ENCODE measurements at places on chromosomes 16 and 17.
A peak's percentile ranks its signal among the peaks of the same experiment; 100 is the strongest.

DNA sequence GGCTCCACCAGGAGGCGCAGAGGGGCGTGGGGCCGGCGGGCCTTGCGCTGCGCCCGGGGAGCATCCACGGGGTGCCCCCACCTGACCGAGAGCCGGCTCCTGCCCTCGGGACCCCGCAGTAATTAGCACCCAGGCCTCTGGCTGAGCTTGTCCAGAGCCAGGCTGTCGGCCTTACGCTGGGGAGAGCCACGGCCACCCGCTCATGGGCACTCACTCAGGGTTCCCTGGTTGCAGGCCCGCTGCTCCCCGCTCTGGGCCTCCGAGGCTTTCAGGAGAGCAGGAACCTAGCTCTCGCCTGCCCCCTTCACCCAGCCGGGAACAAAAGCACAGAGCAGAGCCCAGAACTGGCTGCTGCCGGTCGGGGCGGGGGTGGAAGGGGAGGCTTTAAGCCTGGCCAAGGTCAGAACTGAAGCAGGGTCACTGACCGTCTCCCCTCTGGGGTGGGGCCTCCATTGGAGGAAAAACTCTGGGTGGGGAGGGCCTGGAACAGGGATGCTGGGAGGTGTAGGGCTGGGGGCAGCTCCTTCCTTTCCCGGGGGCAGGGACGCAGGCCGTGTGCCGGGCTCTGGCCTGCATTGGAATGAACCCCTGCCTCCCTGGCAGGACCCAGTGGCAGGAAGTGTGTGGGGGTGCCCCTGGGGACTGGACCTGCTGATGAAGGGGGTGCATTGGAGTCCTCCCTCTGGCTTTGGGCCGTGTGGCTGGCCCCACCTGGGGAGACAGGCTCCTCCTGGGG is 12.3 kb downstream of the GLIS2 start:
- peak; percentile 53 for DNase-seq

DNA sequence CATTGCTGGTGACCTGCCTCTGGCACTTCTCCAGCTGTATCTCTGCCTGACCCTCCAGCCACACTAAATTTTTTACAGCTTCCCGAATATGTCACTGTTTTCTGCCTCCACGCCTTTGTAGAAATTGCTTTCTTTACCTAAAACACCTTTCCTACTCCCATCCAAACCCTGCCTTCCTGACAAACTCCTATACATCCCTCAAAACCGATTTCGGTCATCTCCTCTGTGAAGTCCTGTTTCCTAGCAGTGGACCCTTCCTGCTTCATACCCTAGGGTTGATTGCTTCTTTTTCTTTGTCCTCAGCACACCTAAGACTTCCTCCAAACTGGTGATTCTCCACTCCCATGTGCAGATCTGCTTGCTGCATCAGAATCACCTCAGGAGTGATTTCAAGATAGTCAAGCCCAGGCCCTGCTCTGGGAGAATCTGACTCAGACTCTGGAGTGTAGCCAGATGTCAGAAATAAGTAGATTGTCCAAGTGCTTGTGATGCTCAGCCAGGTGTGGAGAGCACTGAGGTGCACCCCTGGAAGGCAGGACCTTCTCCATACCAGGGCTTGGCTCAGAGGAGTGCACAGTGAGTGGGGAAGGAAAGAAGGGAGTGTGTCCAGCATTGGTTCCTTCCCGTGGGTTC is 184.2 kb downstream of the COPRS start:
- DNase-seq, result no peak

DNA sequence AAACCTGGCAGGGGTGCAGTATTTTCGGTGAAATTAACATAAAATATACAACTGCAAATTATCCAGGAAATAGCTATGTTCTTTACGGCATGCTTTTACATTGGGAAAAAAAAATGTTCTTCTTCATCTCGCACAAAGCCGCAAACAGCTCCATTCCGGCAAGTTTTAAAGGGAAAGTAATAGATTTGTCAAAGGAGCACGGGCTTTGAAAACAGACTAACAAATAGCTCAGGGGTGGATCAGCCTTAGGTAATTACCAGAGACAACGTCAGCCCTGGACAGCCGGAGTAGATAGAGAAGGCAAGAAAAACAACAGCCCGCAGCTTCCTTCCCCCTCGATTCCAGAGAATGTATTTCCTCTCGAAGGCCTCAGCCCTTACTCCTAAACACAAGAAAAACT is 222.5 kb downstream of the C16orf78 start:
- no peak for DNase-seq

- DNase-seq, result no peak
Measured at GRCh38 chr17:9676820-9677310, 31.5 kb downstream of the USP43 start.

DNA sequence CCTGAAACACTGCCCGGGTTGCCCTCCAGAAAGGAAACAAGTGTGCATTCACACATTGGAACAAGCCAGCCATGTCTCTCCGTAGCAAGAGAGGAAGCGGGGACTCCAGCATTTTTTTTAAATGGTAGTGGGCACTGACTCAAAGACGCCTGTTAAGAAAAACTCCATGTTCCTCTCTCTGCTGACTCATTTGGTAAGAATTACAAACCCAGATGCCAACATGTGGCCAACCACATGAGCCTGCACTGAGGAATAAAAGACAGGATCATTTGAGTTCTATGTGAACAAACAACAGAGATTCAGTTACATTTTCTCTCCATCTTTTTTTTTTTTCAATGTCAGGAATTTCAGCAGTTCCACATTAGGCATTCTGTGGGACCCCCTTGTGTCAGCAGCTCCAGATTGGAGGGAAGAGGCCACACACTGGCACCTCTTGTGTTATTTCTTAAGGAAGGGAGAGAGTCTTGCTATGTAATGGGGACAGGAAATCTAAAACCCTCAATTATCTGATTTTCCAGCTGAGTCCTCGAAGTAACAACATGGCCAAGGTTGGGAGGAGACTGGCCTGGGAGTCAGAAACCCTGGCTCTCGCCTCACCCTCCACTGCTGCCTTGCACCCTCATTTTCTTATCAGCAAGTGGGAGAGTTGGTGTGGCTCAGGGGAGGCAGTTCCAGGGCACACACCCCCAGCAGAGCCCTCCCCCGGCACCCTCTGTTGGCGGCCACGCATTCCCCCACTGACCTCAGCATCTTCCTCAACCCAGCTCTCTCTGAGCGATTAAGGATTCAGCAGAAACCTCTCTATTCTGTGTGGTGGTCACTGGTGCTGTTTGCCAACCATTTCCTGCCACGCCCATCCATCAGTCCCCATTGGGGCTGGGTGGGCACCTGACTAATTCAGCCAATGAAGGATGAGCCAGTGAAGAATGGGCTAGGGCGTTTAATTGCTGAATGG is 173.0 kb downstream of the FOXL1 start:
- no peak for DNase-seq

DNA sequence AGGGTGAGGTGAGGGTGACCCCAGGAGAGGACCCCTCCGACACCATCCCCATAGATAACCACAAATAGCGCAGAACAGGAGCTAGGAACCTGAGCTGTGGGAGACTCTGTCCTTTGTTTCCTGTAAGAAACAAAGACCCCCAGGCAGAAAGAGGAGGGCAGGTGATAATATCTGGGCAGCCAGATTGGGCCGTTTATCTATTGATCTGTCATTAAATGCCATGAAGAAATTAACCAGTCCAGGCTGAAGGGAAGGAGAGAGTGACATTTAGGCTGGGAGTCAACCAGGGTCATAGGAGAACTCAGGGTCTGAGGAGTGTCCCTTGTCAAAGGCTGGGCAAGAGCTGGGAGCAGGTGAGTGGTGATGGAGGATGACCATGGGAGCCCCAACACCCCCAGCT is 157.8 kb downstream of the C16orf78 start:
- no peak for DNase-seq

GRCh38 chr16:20791923-20792612 is 14.2 kb downstream of the ERI2 start:
- DNase-seq, result no peak

GRCh38 chr17:61728297-61728836 is 135.0 kb downstream of the BRIP1 start:
- no peak for DNase-seq

GRCh38 chr17:76071531-76072147 is 678 bp downstream of the SRP68 start:
- no peak for DNase-seq

- no peak for DNase-seq
Measured at GRCh38 chr16:85584819-85585282, 28.3 kb upstream of the GSE1 start.

DNA sequence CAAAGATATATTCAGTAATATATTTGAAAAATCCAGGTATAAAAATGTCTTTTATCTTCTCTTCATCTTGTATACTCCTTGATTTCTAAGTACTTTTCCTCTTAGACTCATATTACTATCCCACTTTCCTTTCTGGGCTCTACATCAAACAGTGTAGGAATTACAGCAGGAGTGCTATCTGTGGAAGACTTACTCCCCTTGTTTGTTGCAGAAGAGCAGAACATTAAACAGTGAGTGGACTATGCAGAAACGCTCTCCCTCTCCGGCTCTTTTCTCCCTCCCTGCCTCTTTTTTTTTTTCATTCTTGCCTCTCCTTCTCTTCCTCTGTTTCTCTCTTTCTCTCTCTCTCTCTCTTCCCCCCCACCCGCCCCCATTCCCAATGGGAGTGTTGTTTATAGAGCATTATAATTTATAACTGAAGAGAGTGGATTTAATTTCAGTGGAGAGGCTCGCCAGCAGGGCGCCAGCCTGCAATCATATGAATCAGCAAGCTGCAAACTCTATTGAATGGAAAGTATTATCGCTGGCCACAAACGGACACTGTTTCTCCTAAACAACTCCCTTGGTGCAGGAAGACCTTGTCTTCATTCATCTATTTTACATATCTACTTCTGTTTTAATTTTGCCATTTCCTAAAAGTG is 242.3 kb upstream of the TBX2 start:
- no peak for DNase-seq

- no peak for DNase-seq
Measured at GRCh38 chr17:66310528-66311148, 8.2 kb downstream of the PRKCA start.

GRCh38 chr17:33082529-33083173 is 91.0 kb downstream of the SPACA3 start:
- DNase-seq, result no peak

GRCh38 chr17:48804936-48805411 is 12.1 kb downstream of the TTLL6 start:
- peak; percentile 56 for DNase-seq

- no peak for DNase-seq
Measured at GRCh38 chr17:9261081-9262012, 240.0 kb downstream of the NTN1 start.

DNA sequence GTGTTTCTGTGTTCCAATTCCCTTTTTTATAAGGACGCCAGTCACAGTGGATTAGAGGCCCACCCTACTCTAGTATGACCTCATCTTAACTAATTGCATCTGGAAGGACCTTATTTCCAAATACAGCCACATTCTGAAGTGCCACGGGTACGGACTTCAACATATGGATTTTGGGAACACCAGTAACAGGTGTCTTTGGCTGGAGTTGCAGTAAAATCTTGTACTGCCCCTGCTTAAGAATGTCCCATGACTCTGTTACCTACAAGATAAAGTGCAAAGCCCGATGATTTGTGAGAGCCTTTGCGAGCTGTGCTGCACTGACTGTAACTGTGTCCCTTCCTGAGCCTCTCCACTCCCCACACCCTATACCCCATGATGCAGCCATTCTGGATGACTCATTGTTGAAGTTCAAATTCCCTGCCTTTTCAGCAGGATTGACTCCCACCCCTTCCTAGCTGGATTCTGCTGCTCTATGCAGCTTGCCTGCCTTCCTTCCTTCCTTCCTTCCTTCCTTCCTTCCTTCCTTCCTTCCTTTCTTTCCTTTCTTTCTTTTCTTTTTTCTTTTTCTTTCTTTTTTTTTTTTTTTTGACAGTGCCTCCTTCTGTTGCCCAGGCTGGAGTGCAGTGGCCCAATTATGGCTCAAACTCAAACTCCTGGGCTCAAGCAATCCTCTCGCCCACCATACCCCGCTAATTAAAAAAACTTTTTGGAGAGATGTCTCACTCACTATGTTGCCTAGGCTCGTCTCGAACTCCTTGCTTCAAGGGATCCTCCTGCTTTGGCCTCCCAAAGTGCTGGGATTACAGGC is 2.1 kb downstream of the HCRT start:
- DNase-seq, result no peak

GRCh38 chr17:59503500-59503899 is 61.9 kb upstream of the DHX40 start:
- no peak for DNase-seq

DNA sequence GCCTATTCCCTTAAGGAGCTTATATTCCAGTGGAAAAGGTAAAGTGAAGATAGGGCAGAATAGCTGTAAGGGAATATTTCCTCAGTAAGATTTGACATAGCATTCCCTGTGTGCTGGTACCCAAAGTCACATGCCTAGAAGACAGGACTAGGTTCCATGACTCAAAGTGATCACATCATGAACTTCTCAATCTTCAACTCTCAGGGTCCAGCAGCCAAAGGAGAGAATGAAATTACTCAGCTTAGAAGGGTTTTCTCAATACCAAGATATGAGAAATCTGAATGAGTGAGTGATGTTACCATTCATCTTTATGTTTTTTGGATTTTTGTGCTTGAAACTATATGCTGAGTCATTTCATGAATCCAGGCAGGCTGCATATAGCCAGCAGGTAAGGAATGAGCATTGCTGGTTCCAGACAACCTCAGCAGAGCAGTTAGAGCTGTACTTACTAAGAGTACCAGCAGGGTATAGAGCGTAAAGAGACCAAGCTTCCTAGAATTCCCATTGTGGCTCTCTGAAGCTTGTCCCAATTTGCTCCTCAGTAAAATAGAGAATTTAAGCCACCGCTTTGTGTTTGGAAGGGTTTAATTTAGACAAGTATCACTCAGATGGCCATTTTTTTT is 91.1 kb downstream of the ANKFN1 start:
- DNase-seq, result no peak

DNA sequence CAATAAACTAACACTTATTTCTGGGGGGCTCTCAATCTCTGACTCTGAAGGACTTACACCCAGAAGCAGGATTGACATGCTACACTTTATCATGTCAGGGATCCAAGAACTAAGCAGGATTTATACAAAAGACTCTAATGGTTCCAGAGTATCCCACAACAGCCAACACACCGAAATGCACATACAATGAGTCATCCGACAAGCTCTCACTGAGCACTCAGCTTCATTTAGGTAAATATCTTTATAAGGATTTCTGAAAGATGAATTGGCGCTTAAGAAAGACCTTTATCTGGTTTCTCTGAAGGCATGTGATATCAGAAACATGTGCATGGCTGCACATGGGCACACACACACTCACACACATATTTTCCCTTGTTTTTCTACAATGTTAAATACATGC is 77.2 kb downstream of the TOX3 start:
- DNase-seq, result no peak

- no peak for DNase-seq
Measured at GRCh38 chr16:67561501-67561823, 864 bp upstream of the CTCF start.

- DNase-seq, result no peak
Measured at GRCh38 chr17:37131669-37132611, 183.2 kb downstream of the AATF start.

DNA sequence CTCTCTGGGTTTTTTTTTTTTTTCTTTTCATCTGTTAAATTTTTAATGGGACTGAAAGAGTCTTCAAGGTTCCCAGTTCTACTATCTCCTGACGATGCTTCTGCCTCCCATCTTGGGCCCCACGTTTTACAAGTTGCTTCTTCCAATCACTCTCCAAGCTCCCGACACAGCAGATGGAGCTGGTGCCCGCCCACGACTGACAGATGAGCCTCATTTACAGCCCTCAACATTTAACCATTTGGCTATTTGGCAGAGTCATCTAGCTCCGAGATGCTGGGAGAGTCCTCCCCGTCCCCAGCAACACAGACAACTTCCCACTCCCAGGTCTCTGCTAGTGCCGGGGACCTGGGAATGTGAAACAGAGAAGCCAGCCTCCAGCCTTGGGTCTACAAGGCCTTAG is 276.9 kb downstream of the SHISA9 start:
- no peak for DNase-seq

GRCh38 chr17:41666237-41666641 is 22.4 kb upstream of the EIF1 start:
- peak; percentile 74 for DNase-seq

Measured in stimulated activated CD4-positive, alpha-beta T cell treated with anti-CD3 and anti-CD28 coated beads, Interleukin-4, amount 100 ng/mL, for 4 hours (primary cell).